ENCODE measurements at places on chromosomes 12 and 14.

DNA sequence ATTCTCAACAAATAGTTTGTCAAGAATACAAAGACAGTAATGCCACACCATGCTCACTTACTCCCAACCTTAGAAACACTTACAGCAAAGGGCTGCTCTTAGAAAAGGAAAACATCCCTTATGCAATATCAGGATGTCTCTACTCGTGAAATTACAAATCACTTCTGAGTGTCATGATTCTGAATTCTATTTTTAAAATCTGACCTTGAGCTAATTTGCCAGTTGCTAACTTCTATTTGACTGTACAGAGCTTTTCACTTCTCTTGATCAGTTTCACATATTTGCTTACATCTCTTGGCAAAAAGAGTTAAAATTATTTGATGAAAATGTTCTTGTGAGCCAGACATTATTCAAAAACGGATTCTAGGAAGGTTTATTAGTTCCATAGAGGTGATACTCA lies 136.7 kb upstream of the SLC35F4 start:
- DNase-seq: no peak

GRCh38 chr14:64673748-64674147 lies 30.5 kb upstream of the PLEKHG3 start:
- DNase-seq: no peak

GRCh38 chr12:125518074-125518473 lies 452.8 kb downstream of the AACS start:
- no peak for DNase-seq

GRCh38 chr14:104436047-104436591 lies 143.4 kb upstream of the C14orf180 start:
- DNase-seq: no peak

DNA sequence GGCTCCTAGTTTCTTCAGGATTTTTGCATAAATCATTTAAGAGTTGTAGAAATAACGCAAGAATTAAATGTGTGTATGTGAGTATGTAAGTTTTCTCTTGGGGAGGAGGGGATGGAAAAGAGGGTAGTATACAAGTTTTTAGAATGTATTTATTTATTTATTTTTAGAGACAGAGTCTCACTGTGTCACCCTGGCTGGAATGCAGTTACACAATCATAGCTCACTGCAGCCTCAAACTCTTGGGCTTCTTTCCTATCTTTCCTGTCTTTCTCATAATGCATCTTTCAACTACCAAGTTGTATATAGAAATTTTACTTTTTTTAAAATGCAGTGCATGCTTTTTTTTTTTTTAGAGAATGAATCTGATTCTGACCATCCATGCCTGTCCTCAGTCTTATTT lies 269.0 kb upstream of the GARIN2 start:
- no peak for DNase-seq

DNA sequence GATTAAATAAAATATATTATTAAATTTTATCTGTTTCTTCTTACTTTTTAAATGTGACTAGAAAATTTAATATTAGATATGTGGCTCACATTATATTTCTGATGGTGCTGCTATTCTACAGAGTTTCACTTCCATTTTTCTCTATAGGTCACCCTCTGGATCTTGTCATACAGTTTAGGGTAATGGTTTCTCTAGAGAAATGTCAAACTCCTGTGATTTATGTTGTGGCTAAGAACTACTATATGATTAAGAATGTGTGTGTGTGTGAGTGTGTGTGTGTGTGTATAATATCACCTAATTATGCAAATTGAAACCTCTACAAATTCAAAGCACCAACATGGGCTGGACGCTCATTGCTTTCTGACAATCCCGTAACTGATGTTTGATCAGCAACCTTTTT lies 325.9 kb downstream of the ADAMTS20 start:
- DNase-seq: no peak

DNA sequence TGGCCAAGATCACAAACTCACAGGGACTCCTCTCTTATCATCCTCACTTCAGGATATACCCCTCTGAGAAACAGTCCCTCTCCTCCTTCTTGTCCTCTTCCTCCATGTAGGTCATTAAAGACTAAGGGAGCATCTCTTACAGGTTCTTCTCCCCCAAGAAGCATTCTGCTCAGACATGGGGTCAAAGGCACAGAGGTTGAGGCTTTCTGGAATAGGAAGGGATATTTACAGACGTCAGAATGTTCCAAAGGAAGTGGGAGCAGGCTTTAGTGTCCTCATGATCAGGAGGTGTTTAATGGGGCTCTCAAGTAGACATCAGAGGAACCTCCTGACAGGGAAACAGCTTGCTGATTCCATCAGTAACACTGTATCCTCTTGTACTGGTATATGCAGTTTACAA lies 36.4 kb downstream of the PRPF40B start:
- DNase-seq: no peak

DNA sequence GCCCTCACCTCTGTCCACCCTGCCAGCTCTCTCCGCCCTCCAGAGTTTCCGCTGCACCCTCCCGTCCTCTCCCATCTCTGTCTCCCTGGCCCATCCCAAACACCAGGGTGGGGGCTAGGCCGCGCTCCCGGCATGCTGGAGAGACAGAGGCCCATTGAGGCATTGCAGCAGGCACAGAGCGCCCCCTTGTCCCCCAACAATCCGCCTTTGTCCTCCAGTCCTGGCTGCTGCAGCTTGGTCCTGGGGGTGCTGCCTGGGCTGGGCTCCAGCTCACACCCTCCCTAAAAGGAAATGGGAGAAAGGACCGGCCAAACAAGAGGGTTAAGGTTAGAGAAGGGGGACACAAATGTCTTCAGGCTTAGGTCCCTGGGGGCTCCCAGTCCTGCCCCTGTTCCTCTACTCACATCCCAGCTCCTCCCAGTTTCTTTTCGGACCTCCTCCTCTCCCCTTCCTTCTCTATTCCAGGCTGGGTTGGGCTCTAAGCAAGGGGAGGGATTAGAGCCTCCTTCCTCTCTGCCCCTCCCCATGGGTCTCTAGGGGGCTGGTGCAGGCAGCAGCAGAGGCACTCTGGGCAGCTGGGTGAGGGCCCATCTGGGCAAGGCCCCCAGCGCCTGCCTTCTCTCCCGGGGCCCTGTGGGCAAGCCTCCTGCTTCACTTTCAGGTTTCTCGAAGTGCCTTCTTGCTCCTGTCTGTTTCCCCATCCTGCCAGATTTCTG lies at the start of gene CMTM5:
TSS of gene CMTM5 (plus strand) at position 565 of the 716 bp plus-strand sequence. CDS start 206 bp downstream, outside the sequence.
- no peak for DNase-seq

GRCh38 chr14:98296895-98297294 lies 975.1 kb downstream of the BCL11B start:
- no peak for DNase-seq

- DNase-seq: no peak
Measured at GRCh38 chr14:56724013-56724412, 86.3 kb downstream of the OTX2 start.

DNA sequence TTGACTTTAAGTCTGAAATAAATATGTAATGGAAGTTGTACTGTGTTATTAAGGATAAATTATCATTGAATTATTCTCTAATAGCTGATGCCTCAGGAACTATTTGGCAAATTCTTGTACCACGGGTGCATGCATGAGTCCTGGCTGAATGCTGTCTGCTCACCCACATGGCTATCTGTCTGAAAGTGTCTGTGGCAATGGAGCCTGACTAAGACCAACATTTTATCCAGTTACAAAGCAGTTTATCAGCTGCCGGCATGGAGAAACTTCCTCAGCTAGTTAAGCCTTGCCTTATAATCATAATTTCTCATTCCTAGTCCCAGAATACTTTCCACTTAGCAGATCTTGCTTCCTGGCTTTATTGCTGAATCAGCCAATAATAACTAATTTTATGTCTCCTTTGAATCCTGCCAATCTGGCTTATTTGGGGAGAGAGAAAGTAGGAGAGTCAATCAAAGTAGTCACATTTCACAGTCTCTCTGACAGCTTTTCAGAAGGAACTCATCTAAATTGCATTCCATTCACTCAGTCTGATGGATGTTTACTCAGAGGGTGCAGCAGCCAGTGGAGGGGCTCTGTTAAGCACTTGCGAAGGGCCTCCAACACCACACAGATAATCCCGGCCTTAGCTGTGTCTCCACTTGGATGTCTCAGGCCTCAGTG lies 280.6 kb upstream of the CLEC14A start:
- no peak for DNase-seq

DNA sequence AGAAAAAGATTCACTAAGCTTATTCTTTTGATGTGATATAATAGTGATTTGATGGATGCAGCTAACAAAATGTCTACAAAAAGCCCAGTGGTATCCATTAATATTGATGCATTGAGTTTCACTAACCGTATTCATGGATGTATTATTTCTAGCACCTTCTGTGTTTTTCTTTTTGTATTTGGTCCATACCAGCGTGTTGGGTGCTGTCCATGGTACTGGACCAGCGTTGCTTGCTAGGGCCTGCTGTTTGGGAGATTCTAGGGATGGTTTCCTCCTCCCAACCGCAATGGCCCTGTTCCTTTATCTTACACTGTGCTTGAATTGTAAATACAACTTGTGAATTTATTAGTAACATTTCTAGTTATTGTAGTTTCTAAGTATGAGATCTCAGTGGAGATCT lies 31.7 kb downstream of the ANO4 start:
- no peak for DNase-seq

DNA sequence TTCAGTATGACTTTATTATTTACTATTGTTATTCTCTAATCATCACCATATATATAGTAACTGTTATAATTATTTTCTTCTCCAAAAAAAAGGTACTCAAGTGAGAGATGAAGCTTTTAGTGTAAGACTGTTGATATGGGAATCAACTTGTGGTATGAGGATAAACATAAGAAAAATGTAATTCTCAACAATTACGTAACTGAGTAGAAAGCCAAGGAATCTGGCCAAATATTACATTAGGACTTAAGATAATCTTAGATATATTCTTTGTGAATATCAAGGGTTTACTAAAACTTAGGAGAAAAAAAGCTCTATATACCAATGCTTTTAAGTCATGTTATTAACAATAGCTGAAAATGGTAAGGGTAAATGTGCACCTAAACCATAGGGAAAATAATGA lies 13.3 kb downstream of the SENP1 start:
- DNase-seq: no peak

GRCh38 chr12:768434-768833 lies 16.1 kb downstream of the WNK1 start:
- no peak for DNase-seq

GRCh38 chr12:82479511-82479910 lies 121.2 kb downstream of the METTL25 start:
- peak; percentile 24 for DNase-seq

- DNase-seq: no peak
Measured at GRCh38 chr12:111624540-111624939, 25.4 kb upstream of the ATXN2 start.

- DNase-seq: no peak
Measured at GRCh38 chr12:110858848-110859247, 12.1 kb downstream of the CCDC63 start.

GRCh38 chr14:73662487-73662943 lies 17.7 kb downstream of the DNAL1 start:
- DNase-seq: no peak

DNA sequence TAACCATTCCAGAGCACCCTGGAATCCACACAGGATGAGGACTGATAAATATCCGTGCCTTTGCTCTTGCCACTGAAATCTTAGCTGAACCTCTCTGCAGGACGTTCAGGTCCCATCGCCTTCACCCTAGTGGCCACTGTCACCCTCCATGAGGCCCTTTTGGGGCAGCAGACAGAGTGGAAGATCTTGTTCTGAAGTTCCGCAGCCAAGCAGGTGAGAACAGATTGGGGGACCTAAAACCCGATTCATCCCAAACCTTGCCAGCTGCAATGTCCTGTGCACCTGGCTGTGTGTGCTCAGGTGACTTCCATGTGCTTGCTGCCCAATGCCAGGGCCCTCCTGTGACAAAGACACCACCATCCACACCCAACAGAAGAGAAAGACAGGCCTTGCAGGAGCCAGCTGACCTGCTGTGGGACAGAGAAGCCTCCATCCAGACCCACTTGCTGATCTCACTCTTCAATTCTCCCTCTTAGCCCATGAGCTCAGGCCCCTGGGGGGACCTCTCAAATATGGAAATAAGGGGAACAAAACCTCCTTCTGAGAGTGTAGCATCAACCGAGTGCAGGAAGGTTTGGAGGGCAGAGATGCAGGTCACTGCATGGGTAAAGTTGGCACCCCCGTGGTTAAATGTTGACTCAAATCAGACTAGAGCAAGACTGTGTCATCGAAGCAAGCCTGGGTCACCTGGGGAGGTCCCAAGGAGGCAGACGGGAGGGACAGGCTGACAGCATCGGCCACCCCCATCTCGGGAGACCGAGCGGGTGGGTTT lies 308.7 kb upstream of the DIO3 start:
- no peak for DNase-seq

DNA sequence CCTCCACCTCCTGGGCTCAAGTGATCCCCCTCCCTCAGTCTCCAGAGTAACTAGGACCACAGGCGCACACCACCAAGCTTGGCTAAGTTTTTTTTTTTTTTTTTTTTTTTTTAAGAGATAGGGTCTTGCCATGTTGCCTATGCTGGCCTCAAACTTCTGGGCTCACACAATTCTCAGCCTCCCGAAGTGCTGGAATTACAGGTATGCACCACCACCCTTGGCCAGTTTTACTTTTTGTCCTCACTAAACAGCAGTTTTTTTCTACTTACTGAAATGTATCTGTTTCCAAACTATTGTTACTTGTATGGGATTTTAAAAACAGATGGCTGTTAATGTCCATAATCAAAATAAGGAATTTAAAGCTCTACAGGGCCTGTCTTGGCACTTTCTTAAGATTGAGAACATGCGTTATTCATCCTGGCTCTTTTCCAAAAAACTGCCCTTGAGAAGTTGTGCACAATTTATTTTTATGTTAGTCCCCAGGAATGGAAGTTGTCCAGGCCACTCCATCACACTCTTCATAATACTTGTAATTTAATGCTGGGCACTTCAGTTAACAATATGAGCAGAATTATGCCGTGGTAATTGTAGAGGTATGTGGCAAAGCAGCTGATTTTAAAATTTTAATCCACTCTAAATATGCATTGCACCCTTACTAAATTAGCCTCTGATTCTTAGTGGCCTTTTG lies 51.9 kb upstream of the REP15 start:
- DNase-seq: no peak

- DNase-seq: no peak
Measured at GRCh38 chr14:82951171-82951570, 1417.5 kb upstream of the SEL1L start.

- DNase-seq: no peak
Measured at GRCh38 chr12:48110691-48111311, 4.9 kb upstream of the SENP1 start.

DNA sequence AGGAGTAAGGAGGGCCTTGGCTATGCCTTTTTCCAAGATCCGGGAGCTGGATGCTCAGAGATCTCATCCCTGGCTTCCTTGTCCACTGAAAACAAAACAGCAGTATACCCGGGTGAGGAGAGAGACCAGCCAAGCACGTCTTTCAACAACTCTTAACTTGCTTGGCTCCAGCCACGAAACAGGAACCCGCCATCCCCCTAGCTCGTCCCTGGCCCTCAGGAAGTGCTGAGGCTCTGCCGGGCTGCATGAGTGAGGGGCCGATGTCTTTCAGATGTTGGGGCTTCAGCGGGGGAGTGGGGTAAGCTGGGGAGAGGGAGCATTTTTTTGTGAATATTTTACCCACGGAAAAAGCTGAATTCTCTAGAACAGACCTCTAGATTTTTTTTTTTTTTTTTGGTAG lies 231.1 kb downstream of the CACNA1C start:
- DNase-seq: no peak

GRCh38 chr14:102430212-102430908 lies 67.6 kb downstream of the TECPR2 start:
- no peak for DNase-seq

GRCh38 chr12:43206396-43206795 lies 345.6 kb downstream of the ADAMTS20 start:
- DNase-seq: no peak
